Activated T-helper 1 cell treated with Interleukin-2 at 50 U/mL for 16 hours (primary cell): ENCODE measurements at places on chromosomes 11 and 22.

DNA sequence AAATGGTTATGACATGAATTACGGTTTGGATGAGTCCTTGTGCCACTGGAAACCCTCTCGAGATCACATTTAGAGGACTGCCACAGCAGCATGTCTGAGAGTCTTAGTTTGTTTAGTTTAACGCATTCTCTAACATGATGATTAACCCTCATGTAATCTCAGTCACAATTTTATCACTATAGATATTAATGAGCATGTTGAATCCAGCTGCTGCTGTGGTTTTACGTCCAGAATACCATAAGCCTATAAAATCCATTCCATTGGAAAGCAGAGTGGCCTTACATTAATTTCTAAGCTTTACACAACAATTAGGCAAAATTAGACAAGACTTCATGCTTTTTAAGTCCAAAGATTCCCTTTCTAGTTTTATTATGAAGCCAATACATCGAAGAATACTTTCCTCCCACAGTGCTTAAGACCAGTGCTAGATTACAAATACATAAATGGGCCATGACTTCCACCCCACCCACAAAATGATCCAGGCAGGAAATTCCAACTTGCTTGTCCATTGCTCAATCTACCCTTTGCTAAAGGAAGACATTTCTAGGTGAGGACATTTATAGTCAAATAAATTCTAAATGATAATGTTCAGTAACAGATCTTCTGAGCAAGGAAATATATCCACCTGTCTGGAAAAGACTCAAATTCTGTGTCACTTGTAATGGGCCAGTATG is 3.5 kb upstream of the ELMOD1 start:
- DNase-seq = no peak

DNA sequence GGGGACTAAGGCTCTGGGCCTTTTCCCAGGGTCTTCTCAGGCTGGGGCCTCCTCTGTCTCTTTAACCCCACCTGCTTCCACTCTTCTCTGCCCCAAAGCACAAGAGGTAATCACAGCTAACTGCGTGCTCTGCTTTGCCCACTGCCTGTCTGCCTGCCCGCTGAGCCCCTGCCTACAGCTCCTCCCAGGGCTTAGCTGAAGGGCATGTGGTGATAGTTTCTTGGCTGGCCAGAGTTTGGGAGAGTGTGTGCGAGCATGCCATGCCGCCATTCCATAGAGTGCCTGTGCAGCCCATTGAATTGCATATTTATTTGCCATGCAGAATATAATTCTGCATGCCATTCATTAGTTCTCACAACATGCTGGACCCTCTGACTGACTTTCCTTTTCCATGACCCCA is 32.5 kb downstream of the PHLDB1 start:
- no peak for DNase-seq

DNA sequence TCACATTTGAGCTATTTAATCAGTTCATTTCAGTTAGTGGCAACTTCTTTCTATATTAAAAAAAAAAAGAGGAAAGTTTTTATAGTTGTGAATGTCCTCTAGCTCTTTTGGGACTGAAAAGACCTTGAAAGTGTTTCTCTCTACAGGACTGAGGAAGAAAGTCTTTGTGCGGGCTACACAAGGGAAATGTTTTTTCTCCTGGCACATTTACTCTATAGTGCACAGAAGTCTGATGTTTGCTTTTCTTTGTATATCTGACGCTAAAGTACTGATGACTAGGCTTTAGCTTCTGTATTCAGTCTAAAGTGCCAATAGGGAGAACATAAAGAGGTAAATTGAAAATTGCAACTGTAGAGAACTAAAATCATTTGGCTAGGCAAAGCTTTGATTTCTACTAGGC is 737.4 kb upstream of the LUZP2 start:
- no peak for DNase-seq

GRCh38 chr11:116826751-116827431 is 2.8 kb upstream of the APOC3 start:
- DNase-seq = no peak

DNA sequence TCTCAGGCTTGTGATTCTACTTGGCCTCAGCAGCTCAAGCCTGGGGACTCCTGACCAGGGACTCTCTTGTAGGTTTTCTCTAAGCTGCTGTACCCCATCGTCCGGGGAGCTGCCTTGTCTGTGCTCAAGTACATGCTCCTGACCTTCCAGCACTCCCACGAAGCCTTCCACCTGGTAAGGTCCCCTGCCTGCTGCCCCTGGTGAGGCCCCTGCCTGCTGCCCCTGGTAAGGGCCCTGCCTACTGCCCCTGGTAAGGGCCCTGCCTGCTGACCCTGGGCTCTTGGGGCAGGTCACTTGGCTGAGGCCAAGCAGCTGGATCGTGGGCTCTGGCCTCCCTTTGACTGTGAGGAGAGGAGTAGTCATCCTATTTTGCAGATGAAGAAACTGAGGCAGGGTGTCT is 11.3 kb downstream of the USP35 start:
- DNase-seq = no peak

DNA sequence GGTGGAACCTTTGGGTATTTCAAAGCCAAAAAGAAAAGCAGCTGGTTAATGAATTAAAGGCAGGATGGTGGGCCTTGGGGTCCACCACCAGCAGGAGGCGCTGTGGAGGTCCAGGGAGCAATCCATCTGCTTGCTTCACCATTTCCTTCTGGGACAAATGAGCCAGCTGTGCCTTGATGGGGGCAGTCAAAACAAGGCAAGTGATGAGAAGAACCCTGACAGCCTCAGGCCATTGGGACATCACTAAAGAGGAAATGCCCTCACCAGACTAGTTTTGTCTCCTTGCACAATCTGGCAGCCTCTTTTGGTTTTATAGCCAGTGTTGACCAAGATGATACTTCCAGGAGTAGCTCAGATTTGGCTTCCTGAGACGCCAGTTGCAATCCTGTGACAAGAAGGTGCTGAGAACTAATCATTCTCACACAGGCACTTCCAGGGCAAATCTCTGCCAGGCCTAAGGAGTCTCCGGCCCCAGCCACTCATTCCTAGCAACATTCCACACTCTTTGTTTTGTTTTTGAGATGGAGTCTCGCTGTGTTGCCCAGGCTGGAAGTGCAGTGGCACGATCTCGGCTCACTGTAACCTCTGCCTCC is 38.2 kb upstream of the WEE1 start:
- DNase-seq = peak; percentile 63

GRCh38 chr22:44755417-44755816 is 3.0 kb downstream of the ARHGAP8 start:
- no peak for DNase-seq

- DNase-seq = no peak
These were observed 2.9 kb downstream of the SC5D start for GRCh38 chr11:121295246-121296029.
